Activated CD4-positive, alpha-beta T cell treated with anti-CD3 and anti-CD28 coated beads, Interleukin-2, amount 50 U/mL, for 48 hours (primary cell): ENCODE measurements at places on chromosomes 12 and 14.
A peak's percentile ranks its signal among the peaks of the same experiment; 100 is the strongest.

GRCh38 chr14:72792051-72792788, 101.7 kb downstream of the DPF3 start:
- no peak for DNase-seq

- DNase-seq: no peak
These were observed 63.9 kb downstream of the ATG14 start for GRCh38 chr14:55347748-55348147.

GRCh38 chr12:70928071-70928470, 7.5 kb upstream of the PTPRR start:
- DNase-seq: no peak

DNA sequence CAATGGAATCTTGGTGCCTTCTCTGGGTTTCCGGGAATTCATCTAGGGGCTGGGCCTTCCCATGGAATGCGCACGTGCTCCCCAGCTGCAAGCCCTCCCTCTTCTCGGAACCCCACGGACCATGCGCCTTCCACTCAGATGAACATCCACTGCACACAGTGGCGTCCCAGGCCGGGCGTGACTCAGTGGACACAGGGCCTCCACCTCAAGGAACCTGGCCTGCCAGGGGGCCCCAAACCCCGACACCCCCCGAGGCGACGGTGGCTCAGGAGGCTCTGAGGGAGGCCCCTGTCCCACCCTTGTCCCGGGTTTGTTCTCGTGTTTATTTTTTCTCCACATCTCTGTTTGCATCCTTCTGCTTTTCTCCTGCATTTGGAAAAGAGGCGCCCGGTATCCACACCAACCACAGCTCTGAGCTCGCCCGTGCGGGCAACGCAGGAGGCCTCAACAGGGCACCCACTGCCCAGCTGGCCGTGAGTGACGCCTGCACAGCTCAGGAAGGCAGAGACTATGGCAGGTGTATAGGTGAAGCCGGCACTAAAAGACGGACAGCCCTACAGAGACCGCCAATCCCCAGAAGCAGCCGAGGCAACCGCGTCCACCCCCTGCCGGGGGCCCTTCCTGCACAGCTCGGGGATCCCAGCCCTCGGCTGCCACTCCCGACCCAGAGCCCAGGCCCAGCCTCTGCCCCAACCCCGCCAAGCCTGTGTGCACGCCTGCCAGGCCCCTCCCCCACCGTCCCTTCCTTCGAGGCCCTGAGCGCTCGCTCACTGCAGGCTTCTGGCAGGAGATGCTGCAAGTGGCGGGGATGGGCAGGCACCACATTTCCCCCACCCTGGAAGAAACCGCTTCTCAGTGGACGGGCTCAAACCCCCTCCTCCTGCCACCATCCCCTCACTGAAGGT, 23.8 kb upstream of the GALNT9 start:
- no peak for DNase-seq

DNA sequence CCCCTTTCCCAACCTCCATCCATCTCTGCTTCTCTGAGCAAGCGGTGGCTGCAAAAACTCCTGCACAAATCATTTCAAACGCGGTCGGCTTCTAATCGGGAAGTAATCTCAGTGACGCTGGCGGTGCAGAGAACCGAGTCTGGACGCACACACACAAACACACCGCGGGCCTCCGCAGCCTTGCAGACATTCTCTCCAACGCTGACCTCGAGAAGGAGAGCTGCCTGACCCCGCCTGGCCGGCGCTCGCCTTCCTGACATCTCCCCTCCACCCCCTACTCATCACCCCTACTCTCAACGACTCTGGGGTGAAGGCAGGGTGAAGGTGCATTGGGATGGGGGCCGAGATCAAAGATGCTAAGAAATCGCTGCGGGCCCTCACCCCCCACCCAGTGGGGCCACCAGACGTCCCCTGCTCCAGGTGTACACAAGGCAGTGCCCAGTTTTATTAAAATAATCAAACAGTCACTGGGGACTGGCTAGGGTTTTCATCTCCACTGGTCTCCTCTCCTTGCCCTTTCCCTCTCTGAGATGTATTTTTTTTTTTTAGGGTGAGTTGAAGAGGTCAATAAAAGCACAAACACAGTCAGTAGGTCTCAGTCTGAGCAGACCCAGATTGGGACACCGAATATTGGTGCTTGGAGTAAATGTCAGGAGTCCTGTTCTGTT, 506 bp upstream of the TBX5 start:
- no peak for DNase-seq

- peak; percentile 52 for DNase-seq
These were observed 1158.4 kb upstream of the TMEM132C start for GRCh38 chr12:127108360-127109215.

DNA sequence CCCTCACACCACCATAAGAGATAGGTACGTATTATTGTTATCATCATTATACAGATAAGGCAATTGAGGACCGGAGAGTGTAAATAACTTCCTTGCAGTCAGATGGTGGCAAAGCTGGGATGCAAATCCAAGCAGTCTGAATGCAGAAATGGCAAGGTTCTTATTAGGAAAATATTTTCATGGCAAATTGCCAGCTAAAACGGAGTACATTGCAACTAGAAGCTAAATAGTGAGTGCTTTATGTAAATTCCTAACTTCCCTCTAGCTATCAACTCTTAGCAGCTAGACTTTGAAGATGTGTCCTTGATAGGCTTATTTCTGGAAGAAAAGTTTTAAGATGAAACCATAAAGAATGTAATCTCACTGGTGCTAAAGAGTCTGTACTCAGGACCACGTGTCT, 323.9 kb upstream of the DIO2 start:
- no peak for DNase-seq

GRCh38 chr12:6723607-6724408, at the start of gene COPS7A:
Gene COPS7A, plus strand, starts transcription at chr12:6724046. Its CDS starts 611 bp downstream, at chr12:6724657.
- DNase-seq: peak; percentile 98

- no peak for DNase-seq
These were observed 60.4 kb upstream of the CMKLR1 start for GRCh38 chr12:108399514-108399913.

- DNase-seq: peak; percentile 70
These were observed 23.6 kb downstream of the VASH1 start for GRCh38 chr14:76784881-76785280.

DNA sequence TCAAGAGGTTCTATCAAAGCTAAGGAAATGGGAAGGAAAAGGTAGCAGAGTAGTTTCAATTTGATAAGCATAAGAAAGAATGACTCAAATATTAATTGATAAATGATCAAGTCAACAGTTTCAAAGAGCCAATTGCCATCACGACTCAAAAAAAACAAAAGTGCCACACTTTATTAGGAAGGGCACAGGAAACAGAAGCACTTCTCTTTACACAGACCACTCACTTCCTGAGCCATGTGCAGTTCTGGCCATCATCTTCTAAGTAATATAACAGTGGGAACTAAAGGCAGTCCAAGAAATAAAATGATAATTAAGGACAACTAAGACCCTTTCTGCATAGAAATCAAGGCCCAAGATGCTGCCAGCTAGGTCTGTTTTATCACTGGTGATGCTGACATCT, 13.2 kb downstream of the TM7SF3 start:
- DNase-seq: no peak

- peak; percentile 57 for DNase-seq
These were observed 58.0 kb downstream of the TRAFD1 start for GRCh38 chr12:112183141-112184021.

DNA sequence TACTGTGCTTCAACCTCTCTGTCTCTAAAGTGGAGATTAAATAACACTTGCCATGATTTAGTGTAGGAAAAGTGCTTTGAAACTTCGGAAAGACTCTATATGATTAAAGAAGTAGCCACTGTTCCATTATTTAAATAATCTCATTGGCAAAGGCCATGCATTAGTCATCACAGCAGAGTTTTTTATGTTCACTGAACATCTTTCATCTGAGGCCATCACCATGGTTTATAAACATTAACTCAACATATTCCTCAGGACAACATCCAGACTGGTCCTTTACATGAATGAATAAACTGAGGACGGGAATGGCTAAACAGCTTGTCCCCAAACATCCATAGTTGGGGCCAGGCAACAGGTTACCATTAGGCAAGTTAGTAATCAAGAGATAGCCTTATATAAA, 124.6 kb upstream of the FRMD6 start:
- DNase-seq: no peak

GRCh38 chr12:6432991-6433390, 11.8 kb upstream of the CD27 start:
- no peak for DNase-seq

DNA sequence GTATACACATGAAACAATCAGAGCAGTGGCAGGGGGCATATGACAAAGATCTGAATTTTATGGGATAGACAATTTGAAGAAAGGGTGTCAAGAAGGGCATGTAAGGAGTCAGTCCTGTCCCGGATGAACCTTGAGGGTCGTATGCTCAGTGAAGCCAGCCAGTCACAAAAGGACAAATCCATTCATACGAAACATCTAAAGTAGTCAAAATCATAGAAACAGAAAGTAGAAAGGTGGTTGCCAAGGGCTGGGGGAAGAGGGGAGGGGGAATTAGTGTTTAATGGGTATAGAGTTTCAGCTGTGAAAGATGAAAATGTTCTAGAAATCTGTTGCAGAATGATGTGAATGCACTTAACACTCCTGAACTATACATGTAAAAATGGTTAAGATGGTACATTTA, 157.5 kb downstream of the TGFB3 start:
- DNase-seq: no peak

DNA sequence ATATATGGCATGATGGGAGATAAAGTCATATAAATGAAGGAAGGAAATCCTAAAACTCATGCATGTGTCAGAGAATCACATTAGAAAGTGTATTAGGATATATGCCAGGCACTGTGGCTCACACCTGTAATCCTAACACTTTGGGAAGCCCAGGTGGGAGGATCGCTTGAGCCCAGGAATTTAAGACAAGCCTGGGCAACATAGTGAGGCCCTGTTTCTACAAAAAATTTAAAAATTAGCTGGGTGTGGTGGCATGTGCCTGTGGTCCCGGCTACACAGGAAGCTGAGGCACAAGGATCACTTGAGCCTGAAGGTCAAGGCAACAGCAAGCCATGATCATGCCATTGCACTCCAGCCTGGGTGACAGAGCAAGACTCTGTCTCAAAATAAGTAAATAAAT, 130.3 kb upstream of the ARID2 start:
- DNase-seq: no peak

- peak; percentile 20 for DNase-seq
These were observed 21.5 kb upstream of the GNS start for GRCh38 chr12:64780531-64781279.

DNA sequence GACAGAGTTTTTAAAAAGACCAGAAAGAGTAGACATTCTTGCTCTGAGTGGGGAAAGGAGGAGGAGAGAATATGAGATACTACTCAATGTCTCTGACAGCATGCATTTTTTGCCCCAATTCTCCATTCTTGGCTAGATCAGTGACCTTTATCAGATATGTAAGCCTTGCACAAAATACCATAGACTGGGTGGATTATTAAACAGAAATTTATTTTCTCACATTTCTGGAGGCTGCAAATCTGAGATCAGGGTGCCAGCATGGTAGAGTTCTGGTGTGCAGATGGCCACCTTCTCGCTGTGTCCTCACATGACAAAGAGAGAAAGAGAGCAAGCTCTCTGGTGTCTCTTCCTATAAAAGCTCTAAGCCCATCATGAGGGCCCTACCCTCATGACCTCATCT, 38.6 kb downstream of the ANKS1B start:
- DNase-seq: no peak

DNA sequence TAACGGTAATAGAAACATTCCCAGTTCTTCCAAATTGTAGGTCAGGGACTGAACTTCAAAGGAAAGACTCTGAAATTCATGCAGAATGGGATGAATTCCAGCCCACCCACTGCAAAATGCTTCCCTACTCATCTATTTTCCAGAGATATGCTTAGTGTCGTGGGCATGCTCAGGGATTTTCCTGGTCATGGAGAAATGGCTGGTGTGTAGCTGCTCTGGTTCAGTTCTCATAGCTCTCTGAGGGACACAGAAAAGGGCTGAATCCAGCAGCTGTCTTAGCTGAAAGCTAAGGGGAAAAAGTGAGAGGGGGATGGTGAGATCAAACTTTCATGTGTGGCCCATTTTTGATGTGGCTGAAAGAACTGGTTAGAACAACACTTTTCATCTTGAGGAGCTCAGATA, 72.9 kb upstream of the KRAS start:
- DNase-seq: no peak

DNA sequence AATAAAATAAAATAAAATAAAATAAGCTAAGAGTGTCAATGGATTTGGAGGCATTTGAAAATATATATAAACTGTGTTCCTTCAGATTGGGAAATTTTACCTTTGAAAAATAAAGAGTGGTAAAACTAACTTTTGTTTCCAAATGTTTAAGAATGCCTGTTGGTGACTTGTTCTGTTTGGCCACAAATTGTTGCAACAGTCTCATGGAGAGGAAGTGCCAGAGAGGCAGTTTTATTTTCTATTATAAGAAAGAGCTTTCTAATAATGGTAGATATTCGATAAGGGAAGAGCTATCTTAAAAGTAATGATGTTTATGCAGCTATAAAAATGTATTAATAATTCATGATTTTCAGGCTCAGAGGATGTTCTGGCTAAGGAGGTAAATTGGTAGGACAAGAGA, 68.8 kb upstream of the MDGA2 start:
- no peak for DNase-seq

GRCh38 chr14:43356979-43357545, 1150.0 kb downstream of the FSCB start:
- DNase-seq: no peak

DNA sequence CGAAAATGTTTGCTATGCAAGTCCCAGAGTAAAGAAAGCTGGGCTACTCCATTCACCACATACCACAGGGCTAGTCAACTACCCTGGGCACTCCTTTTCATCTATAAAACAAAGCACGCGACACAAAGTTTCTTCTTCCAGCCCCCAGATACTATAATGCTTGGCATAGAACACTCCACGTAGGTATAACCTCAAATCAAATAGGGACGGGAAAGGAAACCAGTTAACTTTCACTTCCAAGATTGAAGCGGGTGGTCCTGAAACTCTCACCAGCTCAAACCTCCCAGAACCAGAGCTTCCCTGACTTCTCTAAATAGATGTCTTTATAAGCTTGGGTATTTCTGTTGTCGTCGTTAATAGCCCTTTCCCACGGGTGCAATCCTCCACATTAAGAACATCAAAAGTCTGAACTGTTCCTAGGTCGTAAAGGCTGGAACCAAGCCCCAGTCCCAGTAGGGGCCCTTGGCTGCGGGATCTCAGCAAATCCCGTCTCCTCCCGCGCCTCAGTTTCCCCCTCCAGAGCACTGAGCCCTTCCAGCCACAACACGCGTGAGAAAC, 647 bp downstream of the LGMN start:
- DNase-seq: no peak

DNA sequence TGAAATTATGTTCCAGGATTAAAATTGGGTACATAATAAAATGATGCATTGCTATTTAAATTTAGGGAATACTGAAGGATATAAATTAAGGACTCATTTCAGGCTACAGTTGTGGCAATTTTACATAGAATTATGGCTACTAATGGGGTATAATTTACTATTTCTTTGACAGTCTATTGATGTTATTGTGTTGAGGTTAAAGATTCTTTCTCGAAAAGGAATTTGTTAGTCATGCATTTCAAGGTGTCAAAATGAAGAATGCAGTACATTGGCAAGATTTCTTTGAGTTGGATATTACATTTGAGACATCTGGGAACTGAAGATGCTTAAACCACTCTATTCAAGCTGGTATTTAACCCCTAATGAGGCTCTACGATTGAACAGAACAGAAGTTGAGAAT, 28.3 kb downstream of the SLC5A8 start:
- DNase-seq: no peak

- DNase-seq: no peak
These were observed 377.9 kb upstream of the RGS6 start for GRCh38 chr14:71554323-71554722.

GRCh38 chr14:91388551-91388975, 29.1 kb downstream of the CCDC88C start:
- peak; percentile 61 for DNase-seq
